ENCODE measurements at places on chromosomes 7 and 10.
A peak's percentile ranks its signal among the peaks of the same experiment; 100 is the strongest.

GRCh38 chr10:7601023-7601656 lies 65.6 kb downstream of the ITIH5 start:
- H3K4me3 ChIP-seq = no peak overlapping the region
- no peak for DNase-seq
- H3K36me3 ChIP-seq = no peaks in the 10 kb centered on the region
- H3K4me1 ChIP-seq = no peaks in the 10 kb centered on the region
- H3K27ac ChIP-seq = no peak overlapping the region
- H3K27me3 ChIP-seq = no peaks in the 10 kb centered on the region

GRCh38 chr10:14648005-14648765 lies 126.5 kb downstream of the FAM107B start:
- no peak overlapping the region for H3K4me3 ChIP-seq
- H3K27ac ChIP-seq = peak overlapping the region; percentile 23
- no peaks in the 10 kb centered on the region for H3K4me1 ChIP-seq
- no peaks in the 10 kb centered on the region for H3K27me3 ChIP-seq

- DNase-seq = no peak
- H3K4me3 ChIP-seq = peak overlapping the region; percentile 59
- H3K27me3 ChIP-seq = no peaks in the 10 kb centered on the region
- H3K27ac ChIP-seq = peak overlapping the region; percentile 94
- H3K4me1 ChIP-seq = peaks cover 22% of the 10 kb centered on the region
- no peaks in the 10 kb centered on the region for H3K36me3 ChIP-seq
Measured at GRCh38 chr10:6140141-6140841, 51.5 kb downstream of the RBM17 start.

DNA sequence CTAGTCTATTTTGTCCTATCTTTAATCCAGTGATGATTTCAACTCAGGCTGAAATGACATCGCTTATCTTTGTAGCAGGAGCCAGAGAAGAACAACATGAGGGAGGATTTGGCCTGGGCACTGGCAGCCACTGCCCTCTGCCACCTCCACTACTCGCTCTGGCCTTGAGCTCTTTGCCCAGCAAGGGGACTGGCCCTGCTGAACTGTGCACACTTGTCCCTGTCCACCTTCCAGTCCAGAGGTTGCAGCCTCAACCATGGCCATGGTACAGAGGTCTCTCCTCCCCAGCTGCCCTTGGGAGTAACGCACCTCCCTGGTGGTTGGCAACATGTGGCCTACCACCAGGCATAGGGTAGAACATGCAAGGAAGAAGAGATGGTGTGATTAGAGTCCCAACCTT lies 8.4 kb downstream of the HABP2 start:
- no peaks in the 10 kb centered on the region for H3K27me3 ChIP-seq
- no peak overlapping the region for H3K4me3 ChIP-seq
- H3K4me1 ChIP-seq = peaks cover 30% of the 10 kb centered on the region
- peak overlapping the region; percentile 67 for H3K27ac ChIP-seq

DNA sequence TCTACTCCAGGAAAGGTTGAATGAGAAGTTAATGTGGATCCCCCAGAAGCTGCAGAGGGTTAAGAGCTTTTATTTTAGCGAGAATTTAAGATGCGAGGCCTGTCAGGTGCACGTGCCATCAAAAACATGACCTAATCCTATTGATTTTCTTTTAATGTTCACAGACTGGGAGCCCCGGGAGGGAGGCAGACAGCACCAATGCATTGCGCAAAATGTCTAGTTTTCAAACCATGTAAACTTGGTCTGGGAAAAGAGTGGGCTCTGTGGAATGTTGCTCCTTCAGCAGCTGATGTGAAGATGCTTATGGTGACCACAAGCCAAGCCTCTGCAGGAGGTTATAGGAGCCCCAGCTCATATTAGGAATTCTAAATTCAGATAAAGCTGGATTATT lies 172.0 kb upstream of the ITGB1 start:
- no peak for DNase-seq
- no peaks in the 10 kb centered on the region for H3K36me3 ChIP-seq
- peaks cover 6% of the 10 kb centered on the region for H3K4me1 ChIP-seq
- H3K27me3 ChIP-seq = no peaks in the 10 kb centered on the region
- H3K4me3 ChIP-seq = no peak overlapping the region

DNA sequence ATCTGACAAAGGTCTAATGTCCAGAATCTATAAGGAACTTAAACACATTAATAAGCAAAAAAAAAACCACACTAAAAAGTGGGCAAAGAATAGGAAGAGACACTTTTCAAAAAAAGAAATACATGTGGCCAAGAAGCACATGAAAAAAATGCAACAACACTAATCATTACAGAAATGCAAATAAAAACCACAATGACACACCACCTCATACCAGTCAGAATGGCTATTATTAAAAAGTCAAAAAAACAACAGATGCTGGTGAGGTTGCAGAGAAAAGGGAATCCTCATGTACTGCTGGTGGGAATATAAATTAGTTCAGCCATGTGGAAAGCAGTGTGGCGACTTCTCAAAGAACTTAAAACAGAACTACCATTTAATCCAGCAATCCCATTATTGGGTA lies 119.0 kb downstream of the LMBR1 start:
- H3K4me3 ChIP-seq = no peak overlapping the region
- H3K36me3 ChIP-seq = no peaks in the 10 kb centered on the region
- H3K4me1 ChIP-seq = no peaks in the 10 kb centered on the region
